Epithelial cell of prostate (primary cell): ENCODE measurements at places on chromosomes 7 and 10.

DNA sequence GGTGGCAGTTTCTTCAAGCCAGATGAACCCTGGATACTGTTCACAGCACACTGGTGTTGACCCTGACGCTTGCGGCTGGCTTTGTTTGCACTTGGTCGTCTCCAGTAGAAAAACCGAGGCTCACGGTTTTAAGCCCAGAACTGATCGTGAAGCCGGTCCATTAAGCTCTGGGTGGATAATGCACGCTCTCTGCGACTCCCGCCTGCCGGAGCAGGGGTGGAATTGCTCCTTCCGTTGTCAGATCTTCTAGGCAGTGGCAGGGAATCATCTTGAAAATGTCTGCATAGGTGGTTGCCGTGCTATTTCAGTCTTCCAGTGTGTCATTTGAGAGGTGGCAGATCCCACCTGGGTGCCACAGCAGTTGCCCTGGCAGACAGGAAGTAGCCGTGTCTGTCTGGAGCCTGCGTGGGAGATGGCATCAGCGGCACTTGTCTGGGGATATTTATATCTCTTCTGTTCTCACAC lies 35.9 kb upstream of the AP5Z1 start:
- no peak for DNase-seq

GRCh38 chr7:11332865-11333228 lies 359.2 kb downstream of the PHF14 start:
- DNase-seq, result no peak

DNA sequence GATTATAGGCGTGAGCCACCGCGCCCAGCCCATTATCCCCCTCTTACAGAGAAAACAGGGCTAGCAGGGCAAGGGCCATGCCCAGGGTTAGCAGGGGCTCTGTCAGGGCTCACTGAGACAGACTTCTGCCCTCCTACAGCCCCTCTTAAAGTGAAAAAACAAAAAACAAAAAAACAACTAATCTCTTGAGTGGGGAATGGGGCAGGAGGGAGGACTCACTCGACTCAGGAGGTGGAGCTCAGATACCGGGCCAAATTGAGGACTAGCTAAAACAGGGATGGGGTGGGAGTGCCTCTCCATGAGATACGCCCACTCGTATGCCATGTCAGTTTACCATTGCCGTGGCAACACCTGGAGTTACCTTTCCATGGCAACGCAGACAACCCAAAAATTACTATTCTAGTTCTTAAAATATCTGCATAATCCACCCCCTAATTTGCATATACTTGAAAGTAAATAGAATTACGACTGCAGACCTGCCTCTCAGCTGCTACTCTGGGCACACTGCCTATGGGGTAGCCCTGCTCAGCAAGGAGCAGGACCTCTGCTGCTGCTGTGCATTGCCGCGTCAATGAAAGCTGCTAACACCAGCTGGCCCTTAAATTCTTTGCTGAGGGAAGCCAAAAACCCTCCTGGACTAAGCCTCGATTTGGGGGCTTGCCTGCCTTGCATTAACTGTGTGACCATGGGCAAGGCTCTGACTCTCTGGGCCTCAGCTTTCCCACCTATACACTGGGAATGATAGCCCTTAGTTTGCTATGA lies 13.4 kb downstream of the SSC4D start:
- DNase-seq, result no peak

GRCh38 chr7:72781631-72782030 lies 46.4 kb downstream of the TYW1B start:
- DNase-seq, result no peak

DNA sequence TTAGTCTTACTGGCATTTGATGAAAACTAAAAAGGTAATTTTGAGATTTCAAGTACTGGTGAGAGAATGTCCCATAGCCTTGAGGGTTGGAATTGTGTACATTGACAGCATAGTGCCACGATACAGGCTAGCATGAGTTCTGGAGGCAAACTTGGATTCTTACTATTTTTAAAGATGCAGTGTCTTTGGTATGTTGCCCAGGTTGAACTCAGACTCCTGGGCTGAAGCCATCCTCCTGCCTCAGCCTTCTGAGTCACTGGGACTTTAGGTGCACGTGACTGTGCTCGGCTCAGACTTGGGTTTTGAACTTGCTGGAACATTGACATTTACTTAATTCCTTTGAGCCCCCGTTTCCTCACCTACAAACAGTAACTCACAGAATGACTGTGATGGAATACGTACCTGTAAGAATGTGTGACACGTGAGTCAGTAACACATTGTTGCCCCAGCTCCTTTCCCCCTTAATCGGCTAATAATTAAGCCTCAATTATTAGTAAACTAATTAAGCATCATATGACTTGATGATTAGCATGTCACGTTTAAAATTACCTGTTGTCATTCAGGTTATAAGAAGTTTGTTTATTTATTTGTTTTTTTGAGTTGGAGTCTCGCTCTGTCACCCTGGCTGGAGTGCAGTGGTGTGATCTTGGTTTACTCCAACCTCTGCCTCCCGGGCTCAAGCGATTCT lies 10.6 kb downstream of the DNAJB6 start:
- no peak for DNase-seq

DNA sequence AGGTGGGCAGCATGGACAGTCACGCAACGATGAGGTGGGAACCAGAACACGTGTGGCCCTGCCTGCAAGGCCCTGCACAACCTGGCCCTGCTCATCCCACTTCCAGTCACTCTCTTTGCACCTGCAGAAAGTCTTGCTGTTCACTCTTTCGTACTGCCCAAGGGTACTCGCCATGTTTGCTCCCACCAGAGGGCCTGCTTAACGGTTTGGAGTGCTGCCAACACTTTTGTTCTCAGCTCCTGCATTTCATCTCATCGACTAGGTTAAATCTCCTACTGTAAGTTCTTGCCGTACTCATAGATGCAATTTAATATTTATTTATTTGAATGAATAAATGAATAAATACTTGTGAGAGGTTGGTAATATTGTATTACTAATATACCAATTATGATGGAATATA lies 315.3 kb downstream of the SDK1 start:
- DNase-seq, result no peak

DNA sequence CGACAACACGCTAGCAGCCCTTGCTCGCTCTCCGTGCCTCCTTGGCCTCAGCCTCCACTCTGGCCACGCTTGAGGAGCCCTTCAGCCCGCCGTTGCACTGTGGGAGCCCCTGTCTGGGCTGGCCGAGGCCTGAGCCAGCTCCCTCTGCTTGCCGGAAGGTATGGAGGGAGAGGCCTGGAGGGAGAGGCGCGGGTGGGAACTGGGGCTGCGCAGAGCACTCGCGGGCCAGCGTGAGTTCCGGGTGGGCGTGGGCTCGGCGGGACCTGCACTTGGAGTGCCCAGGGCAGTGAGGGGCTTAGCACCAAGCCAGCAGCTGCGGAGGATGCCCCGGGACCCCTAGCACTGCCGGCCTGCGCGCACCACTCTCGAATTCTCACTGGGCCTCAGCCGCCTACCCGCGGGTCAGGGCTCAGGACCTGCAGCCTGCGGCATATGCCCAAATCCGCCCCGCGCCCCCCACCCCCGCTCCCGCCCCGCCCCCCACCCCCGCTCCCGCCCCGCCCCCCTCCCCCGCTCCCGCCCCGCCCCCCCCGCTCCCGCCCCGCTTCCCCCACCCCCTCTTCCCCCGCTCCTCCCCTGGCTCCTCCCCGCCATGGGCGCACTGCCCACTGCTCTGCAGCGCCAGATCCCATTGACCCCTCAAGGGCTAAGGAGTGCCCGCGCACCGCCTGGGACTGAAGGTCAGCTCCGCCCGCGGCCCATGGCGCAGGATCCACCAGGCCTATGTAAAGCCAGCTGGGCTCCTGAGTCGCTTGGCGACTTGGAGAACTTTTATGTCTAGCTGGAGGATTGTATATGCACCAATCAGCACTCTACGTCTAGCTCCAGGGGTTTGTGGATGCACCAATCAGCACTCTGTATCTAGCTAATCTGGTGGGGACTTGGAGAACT lies 15.9 kb upstream of the ACBD5 start:
- no peak for DNase-seq

GRCh38 chr10:95505641-95506040 lies 55.5 kb downstream of the SORBS1 start:
- no peak for DNase-seq

DNA sequence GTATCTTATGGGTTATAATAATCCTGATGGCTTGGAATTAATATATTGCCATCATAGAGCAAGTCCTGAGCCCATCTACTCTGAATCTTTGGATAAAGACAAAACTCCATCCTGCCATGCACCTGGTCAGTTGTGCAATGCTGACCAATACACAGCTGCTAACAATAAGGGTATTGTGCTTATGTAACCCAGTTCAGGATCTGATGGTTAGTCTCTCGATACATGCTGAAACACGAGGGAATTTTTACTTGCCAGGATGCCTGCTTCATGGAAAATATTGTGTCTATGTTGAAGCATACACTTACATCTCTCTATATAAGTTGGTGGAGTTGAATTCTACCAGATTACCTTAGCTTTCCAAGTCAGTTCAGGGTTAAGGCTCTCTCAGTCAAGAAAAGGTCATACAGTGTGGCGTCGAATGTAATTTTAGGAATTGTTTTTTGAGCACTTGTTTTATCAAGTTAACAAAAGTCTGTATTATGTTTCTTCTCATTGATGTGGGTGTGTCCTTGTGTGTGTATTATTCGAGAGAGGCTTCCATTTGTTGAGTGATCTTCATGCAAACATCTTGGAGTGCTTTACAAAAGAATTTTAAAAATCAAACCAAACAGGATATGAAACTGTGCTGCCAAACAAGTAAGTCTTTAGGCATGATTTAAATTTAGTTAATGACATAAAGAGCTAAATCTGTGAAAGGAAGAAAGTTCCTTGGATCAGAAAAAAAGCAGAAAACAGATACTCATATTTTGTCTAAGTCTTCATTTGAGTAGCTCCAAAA lies 449.1 kb downstream of the SUGCT start:
- DNase-seq, result no peak

GRCh38 chr10:1440897-1441296 lies 296.4 kb downstream of the ADARB2 start:
- DNase-seq, result no peak

- no peak for DNase-seq
Measured at GRCh38 chr7:38518541-38518940, 112.6 kb downstream of the AMPH start.

DNA sequence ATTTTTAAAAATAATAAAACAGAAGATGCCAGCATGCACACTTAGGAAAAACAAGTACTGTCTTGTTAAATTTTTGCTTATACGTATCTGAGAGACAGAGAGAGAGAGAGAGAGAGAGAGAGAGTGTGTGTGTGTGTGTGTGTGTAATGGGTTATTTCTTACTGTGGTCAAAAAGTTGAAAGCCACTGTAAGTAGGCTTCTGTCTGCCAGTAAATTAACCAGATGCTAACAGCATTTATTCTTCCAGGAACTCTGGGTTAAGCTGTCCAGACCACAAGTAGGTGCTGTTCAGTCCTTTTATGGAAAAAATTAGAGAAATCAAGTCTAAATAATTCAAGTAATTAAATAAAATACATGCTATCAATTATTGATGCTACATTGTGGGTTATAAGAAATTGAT lies 39.7 kb downstream of the RNF32 start:
- no peak for DNase-seq

DNA sequence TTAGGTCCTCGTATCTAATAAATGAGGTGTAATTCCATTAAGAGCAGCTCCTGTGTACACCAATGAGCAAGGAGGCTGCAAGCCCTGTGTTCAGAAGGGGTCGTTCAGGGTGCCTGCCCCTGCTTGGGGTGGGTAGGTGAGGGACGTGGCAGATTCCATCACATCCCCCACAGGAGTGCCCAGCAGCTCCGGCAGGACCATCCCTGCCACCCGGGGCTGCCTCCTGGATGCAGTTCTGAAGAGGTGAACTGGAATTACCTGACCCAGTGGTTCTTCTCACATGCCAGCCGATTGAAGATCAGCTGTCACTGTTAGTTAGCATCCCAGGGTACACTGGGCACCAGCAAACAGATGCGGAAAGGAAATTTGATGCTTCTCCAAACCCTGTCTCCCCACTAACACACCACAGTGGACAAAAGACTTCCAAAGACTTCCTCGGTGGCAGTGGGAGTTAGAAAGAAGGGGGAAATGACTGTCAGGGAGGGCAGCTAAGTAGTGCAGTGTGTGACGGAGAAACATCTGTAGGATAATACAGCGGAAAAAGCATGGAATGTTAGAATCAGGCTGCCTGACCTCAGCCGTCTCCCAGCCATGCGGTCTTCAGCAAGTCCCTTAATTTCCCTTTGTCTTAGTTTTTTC lies 313.6 kb upstream of the ZMIZ1 start:
- no peak for DNase-seq

DNA sequence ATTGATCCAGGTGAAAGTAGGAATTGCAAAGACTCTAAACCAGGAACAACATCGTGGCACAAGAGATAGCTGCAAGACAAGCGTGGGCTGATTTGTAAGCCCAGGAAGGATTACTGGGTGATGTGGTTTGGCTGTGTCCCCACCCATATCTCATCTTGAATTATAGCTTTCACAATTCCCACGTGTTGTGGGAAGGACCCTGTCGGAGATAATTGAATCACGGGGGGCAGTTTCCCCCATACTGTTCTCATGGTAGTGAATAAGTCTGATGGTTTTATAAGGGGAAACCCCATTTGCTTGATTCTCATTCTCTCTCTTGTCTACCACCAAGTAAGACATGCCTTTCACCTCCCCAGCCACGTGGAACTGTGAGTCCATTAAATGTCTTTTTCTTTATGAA lies 59.5 kb downstream of the ST8SIA6 start:
- no peak for DNase-seq

- DNase-seq, result no peak
Measured at GRCh38 chr7:117020591-117020973, 67.3 kb downstream of the ST7 start.

- no peak for DNase-seq
Measured at GRCh38 chr7:120460949-120461348, 188.0 kb downstream of the KCND2 start.

- no peak for DNase-seq
Measured at GRCh38 chr7:92739091-92739490, 97.3 kb downstream of the CDK6 start.

- DNase-seq, result no peak
Measured at GRCh38 chr7:25753837-25754236, 398.2 kb upstream of the NFE2L3 start.

DNA sequence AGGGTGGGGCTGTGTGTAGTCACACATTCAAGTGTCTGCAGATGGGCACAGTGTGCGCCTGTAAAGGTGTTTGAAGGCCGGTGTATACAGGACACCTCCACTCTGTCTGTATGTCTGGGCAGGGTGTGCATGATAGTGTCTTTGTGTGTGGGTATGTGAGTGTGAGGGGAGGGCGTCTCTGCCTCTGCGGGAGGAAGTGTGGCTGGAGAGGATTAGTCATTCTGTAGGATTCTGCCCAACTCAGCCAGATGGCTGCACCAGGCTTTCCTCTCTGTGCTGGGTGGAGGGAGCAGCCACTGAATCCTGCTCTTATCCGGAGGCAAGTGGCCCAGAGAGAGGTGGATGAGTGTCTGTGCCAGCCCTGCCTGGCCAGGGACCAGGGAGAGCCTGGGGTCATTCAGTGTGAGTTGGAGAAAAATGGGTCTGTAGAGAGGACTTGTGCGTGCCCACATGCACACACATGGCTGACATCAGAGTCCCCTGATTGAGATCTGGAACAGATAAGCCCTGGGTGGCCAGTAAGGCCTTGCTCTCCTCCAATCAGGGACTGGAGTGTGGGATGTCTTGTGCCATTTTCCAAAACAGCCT lies 1.7 kb downstream of the SFXN3 start:
- DNase-seq, result peak; percentile 44

GRCh38 chr7:85641331-85641730 lies 454.5 kb upstream of the SEMA3D start:
- DNase-seq, result no peak

- no peak for DNase-seq
Measured at GRCh38 chr7:128434413-128435326, 21.0 kb upstream of the HILPDA start.
